ENCODE measurements at places on chromosomes 16 and 17. TPM values are rescaled to one million over a fixed set of nuclear protein-coding genes. Genes with fewer than 3 reads are reported as not detected.

- no peaks in the 10 kb centered on the region for H3K4me1 ChIP-seq
- no peak for DNase-seq
- peaks cover 6% of the 10 kb centered on the region for H3K27me3 ChIP-seq
- no peak overlapping the region for H3K4me3 ChIP-seq
- no peak overlapping the region for H3K27ac ChIP-seq
These were observed 30.1 kb downstream of the FZD2 start for GRCh38 chr17:44587339-44587738.

The ADAP2 gene
- total RNA-seq = 1.1 TPM

GRCh38 chr16:48507391-48507790, 102.6 kb downstream of the N4BP1 start:
- H3K4me3 ChIP-seq = no peak overlapping the region
- no peaks in the 10 kb centered on the region for H3K4me1 ChIP-seq
- DNase-seq = no peak
- H3K36me3 ChIP-seq = no peaks in the 10 kb centered on the region

- no peak overlapping the region for H3K4me3 ChIP-seq
- DNase-seq = no peak
- H3K36me3 ChIP-seq = peaks cover 62% of the 10 kb centered on the region
- no peaks in the 10 kb centered on the region for H3K27me3 ChIP-seq
These were observed 3.0 kb upstream of the CCR7 start for GRCh38 chr17:40568074-40568836.

DNA sequence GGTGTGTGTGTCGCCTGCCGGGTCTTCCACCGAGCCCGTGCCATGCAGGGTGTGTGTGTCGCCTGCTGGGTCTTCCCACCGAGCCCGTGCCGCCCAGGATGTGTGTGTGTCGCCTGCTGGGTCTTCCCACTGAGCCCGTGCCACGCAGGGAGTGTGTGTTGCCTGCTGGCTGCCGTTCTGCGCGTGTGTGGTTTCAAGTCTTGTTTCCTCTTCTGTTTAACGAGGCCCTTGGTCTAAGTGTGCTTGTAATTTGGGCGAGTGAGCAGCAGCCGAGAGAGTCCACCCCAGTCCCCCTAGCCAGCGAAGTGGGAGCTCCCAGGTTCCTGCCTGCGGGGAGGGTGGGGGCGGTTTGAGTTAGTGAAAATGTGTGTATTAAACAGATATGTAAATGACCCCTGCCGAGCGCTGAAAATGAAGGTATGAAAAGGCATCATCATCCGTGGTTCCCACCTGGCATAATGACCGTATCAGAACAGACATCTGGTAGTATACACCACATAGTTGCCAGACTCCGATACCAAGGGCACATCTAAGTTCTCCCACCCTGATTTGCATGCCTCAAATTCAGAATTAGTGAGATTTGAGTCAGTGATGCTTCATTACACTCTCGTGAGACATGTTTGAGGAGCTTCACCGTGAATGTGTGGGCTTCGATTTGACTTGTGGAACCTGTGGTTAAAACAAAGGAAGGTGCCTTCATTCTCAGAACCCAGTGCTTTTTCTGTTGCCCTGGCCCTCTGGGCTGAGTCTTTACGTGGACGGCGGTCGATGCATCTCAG, 114.5 kb upstream of the CHMP6 start:
- H3K4me1 ChIP-seq = peaks cover 72% of the 10 kb centered on the region
- H3K36me3 ChIP-seq = peaks cover 52% of the 10 kb centered on the region
- H3K27ac ChIP-seq = peak overlapping the region; percentile 98
- no peaks in the 10 kb centered on the region for H3K27me3 ChIP-seq

The DNAAF8 gene
- total RNA-seq = 0.68 TPM

The KIF18B gene
- total RNA-seq = 113 TPM

DNA sequence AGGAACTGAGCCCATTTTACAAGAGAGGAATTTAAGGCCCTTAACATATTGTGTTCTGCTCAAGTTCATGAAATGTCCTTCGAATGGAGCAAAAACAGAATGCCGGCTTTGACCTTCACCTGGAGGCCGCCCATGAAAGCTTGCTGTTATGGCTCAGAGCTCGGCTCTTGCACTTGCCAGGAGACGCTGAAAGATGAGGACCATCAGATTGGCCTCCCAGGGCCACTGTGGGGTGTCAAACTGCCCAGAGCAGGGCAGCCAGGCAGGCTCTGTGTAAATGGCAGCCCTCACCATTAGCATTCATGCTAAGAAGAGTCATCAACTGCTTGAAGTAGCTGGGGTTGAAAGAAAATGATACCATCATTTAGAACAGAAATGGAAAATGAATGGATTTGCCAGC, 39.3 kb downstream of the IL21R start:
- no peak for DNase-seq
- H3K36me3 ChIP-seq = peaks cover 83% of the 10 kb centered on the region
- no peaks in the 10 kb centered on the region for H3K27me3 ChIP-seq
- H3K4me1 ChIP-seq = peaks cover 10% of the 10 kb centered on the region

DNA sequence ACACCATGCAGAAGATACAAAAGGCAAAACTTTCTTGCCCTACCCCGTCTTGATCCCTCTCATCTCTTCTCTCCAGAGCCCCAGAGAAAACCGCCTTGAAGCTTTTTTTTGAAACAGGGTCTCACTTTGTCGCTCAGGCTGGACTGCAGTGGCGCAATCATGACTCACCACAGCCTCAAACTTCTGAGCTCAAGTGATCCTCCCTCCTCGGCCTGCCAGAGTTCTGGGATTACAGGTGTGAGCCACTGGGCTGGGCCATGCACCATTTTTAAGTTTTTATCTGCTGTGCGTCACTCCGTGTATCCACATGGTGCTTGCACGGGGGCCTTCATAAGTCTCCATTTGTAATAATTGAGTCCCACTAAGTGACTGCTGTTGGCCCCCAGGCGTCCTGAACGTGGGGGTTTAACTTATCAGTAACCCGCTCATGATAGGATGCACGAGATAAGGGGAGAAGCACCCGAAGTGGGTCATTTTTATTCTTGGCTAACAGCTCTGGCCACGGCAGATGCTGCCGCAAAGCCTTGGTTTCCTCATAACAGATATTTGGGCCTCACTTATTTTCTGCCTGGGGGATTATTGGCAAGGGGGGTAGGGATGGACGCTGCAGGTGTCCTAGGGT, 8.6 kb downstream of the DNAH17 start:
- H3K4me1 ChIP-seq = no peaks in the 10 kb centered on the region
- peaks cover 7% of the 10 kb centered on the region for H3K27me3 ChIP-seq
- H3K27ac ChIP-seq = no peak overlapping the region

GRCh38 chr16:87486713-87487247, 6.0 kb downstream of the ZCCHC14 start:
- peaks cover 27% of the 10 kb centered on the region for H3K4me1 ChIP-seq
- H3K4me3 ChIP-seq = no peak overlapping the region
- DNase-seq = no peak
- H3K27me3 ChIP-seq = peaks cover 44% of the 10 kb centered on the region

The OSBPL7 gene
- total RNA-seq = 33.0 TPM

- DNase-seq = no peak
- peaks cover 11% of the 10 kb centered on the region for H3K4me1 ChIP-seq
- H3K27ac ChIP-seq = no peak overlapping the region
- peaks cover 32% of the 10 kb centered on the region for H3K27me3 ChIP-seq
- H3K4me3 ChIP-seq = no peak overlapping the region
These were observed 855 bp downstream of the SLC22A31 start for GRCh38 chr16:89199241-89200123.

- no peaks in the 10 kb centered on the region for H3K27me3 ChIP-seq
- peaks cover 11% of the 10 kb centered on the region for H3K36me3 ChIP-seq
- H3K4me3 ChIP-seq = no peak overlapping the region
- DNase-seq = no peak
- H3K27ac ChIP-seq = no peak overlapping the region
- H3K4me1 ChIP-seq = peaks cover 3% of the 10 kb centered on the region
These were observed 48.0 kb upstream of the SLC12A3 start for GRCh38 chr16:56817056-56817455.

GRCh38 chr17:39196808-39197291, 619 bp downstream of the CACNB1 start:
- peak overlapping the region; percentile 99 for H3K4me3 ChIP-seq
- peak overlapping the region; percentile 71 for H3K27ac ChIP-seq
- no peak for DNase-seq
- H3K27me3 ChIP-seq = no peaks in the 10 kb centered on the region
- H3K36me3 ChIP-seq = peaks cover 31% of the 10 kb centered on the region

DNA sequence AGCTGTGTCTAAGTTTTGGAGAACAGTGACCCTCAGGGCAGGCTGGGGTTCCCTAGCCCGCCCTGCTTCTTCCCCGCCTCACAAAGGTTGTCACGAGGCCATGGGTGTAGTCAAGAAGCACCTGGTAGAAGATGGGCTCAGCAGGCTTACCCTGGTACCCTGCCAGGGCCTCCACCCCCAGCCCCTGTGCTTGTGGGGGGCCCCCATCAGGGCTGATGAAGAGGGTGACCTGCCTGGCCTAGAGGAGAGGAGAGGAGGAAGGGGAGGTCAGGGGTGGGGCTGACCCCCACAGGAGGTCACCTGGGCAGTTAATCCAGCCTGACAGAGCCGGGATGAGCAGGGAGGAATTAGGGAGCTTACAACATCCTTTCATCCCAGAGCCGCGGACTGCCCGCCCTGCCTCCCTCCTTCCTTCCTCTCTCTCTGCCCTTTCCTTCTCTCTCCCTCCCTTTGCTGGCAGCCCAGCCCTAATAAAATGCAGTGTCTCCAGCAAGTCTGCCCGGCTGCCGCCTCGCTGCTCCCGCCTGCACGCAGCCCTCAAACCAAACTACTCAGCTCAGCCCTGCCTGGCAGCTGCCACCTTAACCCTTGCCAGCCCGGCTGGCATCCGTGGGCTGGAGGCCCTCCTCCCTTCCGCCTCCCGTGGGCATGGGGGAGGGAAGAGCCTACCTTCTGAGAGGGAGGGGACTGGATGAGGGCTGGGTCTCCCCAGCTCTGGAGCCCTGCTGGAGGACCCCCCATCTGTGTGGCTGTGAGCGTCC, 7.2 kb downstream of the DLX3 start:
- H3K4me1 ChIP-seq = peaks cover 4% of the 10 kb centered on the region
- no peak for DNase-seq

DNA sequence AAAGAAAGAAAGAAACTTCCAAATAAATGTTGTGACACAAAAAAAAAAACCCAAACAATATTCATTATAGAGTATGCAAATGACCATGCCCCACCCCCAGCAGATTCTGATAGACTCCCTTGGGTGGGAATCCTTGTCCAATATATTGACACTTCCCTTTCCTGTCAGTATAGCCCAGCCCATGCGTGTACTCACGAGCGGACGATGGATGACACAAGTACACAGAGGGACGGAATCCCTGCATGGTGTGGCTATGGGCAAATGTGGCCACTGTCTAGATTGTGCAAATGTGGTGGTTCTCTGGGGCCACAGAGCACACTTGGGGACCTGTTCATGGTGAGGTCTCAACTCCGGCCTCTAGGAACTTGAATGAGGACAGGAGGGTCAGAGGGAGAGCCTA, 3.1 kb downstream of the RAB37 start:
- H3K4me1 ChIP-seq = peaks cover 85% of the 10 kb centered on the region
- no peak for DNase-seq
- H3K27me3 ChIP-seq = peaks cover 5% of the 10 kb centered on the region

GRCh38 chr16:57266531-57267260, 17.8 kb downstream of the PLLP start:
- peak overlapping the region; percentile 10 for H3K4me3 ChIP-seq
- no peaks in the 10 kb centered on the region for H3K36me3 ChIP-seq
- H3K27me3 ChIP-seq = no peaks in the 10 kb centered on the region
- peaks cover 35% of the 10 kb centered on the region for H3K4me1 ChIP-seq

The SSTR5 gene
- not detected for total RNA-seq

GRCh38 chr17:2124391-2124790, 69.5 kb downstream of the HIC1 start:
- H3K27me3 ChIP-seq = no peaks in the 10 kb centered on the region
- peaks cover 27% of the 10 kb centered on the region for H3K4me1 ChIP-seq
- no peak for DNase-seq
- peak overlapping the region; percentile 77 for H3K27ac ChIP-seq

- DNase-seq = peak; percentile 93
- peaks cover 77% of the 10 kb centered on the region for H3K4me1 ChIP-seq
- H3K4me3 ChIP-seq = peak overlapping the region; percentile 66
- H3K36me3 ChIP-seq = peaks cover 55% of the 10 kb centered on the region
These were observed 34.3 kb upstream of the IL21R start for GRCh38 chr16:27367461-27368357.

DNA sequence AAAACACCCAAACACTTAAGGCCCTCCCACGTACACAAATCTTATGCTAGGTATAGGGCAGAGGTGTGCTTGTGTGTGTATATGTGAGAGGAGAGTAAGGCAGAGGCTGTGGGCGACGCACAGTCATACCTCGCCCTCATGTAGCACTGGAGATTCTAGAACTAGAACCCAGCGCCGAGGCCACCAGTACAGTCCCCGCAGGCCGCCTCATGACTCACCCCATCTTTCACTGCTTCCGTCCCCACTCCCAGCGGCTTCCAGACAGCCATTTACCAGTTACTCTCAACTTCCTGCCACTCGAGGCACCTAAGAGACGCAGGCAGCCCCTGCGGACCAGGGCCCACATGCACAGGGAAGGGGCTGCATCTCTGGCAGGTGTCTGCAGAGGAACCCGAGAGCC, 23.2 kb upstream of the CYTH1 start:
- H3K4me1 ChIP-seq = peaks cover 56% of the 10 kb centered on the region
- H3K4me3 ChIP-seq = no peak overlapping the region
- H3K27ac ChIP-seq = peak overlapping the region; percentile 79
- no peaks in the 10 kb centered on the region for H3K27me3 ChIP-seq

DNA sequence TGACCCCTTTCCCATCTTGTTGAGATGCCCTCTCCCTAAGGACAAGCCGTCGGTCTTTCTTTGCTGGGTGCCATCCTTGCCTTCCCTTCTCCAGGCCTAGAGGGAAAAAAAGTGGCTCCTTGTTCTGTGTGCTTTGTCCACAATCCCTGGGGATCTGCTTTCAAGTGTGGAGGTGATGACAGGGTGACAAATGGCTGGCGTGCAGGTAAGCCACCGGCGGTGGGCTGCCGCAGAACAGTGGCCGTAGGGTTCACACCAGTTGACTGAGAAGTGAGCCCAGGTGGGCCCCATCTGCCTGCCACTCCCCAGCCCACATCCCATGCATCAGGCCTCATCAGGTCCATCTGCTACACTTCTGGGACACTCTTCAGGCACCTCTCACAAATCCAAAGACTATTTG, 11.4 kb upstream of the CALB2 start:
- no peak overlapping the region for H3K27ac ChIP-seq
- H3K36me3 ChIP-seq = no peaks in the 10 kb centered on the region
- no peak overlapping the region for H3K4me3 ChIP-seq
- no peaks in the 10 kb centered on the region for H3K4me1 ChIP-seq
